GM23338 (cell line): ENCODE measurements at places on chromosomes 2 and 18.

GRCh38 chr2:112829961-112830681 lies 6.5 kb downstream of the IL1B start:
- no peak for DNase-seq

- DNase-seq: no peak
These were observed 335.8 kb downstream of the TRIB2 start for GRCh38 chr2:13052547-13052946.

- DNase-seq: peak; percentile 66
These were observed at the start of gene GYPC for GRCh38 chr2:126655500-126656430. TSS of gene GYPC (plus strand) at chr2:126656158. CDS start at chr2:126656264, 106 bp downstream.

GRCh38 chr2:167144179-167144898 lies 256.1 kb downstream of the XIRP2 start:
- DNase-seq: no peak

- no peak for DNase-seq
These were observed 207.7 kb upstream of the COL3A1 start for GRCh38 chr2:188766471-188766856.

DNA sequence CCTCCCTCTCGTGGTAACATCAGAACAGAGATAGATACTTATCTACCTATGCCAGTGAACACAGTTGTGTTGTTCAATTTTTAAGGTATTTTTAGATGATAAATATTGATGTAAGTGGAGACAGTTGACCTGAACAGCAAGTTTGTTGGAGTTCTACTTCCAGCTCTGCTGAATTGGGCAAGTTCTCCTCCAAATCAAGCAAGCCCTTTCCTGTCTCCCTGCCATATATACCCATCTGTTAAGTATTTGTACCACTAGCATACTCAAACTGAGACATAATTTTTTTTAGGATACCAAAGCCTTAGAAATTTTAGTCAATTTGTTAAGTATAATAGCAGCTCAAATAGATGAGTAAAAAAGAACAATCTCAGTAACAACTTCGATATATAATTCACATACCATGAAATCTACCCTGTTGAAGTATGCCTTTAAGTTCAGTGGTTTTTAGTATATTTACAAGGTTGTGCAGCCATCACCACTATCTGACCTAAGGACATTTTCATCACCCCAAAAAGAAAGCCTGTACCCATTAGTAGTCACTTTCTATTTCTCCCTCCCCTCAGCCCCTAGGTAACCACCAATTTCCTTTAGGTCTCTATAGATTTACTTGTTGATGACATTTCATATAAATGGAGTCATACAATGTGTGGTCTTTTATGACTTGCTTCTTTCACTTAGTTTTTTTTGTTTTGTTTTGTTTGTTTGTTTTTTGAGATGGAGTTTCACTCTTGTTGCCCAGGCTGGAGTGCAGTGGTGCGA lies 61.8 kb downstream of the COX7A2L start:
- no peak for DNase-seq

DNA sequence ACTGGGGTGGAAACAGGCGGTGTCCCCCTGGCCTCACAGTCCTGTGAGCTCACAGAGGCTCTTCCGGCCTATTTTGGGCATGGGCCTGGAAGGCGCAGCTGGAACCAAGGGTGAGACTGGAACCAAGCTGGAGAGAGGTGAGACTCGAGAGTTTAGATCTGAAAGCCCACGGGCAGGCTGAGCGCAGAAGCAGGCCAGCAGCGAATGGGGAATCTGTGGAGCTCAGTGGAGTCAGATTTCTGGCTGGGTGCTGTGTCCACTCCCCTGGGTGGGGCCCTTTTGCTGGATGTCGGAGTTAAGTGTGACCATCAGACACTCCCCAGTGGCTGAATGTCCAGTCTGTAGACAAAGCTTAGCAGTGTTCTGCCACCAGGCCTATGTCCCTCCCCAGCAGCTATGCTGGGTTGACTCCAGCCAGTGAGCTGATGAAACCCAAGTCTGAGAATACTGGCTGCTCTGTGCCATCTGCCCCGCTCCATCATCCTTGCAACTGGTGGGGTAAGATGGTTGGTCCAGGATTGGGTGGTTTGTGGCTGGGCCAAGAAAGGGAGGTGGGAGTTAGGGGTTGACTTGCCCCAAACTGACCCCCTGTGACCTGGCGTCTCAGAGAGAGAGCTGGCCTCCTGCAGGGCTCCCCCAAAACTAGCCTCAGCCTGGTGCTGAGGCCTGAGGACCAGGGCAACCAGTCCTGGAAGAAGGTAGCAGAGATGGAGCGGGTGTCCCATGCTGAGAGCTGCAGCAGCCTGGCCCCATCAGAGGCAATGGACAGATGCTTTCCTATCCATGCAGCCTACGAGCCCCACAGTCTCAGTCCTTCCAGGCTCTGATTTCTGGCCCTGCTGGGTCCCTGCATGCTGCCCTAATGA lies 34.4 kb downstream of the CYP26B1 start:
- no peak for DNase-seq

DNA sequence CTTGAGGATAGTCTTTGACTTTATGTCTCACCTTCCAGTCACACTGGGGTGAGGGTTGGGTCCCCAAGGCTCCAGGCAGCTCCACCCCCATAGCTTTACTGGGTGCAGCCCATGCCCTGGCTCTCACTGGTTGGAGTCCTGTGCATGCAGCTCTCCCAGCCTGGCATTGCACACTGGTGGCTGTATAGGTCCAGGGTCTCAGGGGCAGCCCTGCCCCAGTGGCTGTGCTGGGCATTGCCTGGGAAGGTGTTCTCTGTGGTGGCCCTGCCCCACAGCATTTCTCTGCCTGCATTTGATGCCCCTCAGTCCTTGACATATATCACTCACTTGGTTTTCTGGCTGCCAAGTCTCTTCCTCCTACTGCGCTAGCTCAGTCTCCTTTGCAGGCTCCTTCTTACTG lies 21.2 kb downstream of the MPHOSPH10 start:
- DNase-seq: no peak

GRCh38 chr2:239790721-239791120 lies 234.4 kb downstream of the NDUFA10 start:
- no peak for DNase-seq

- DNase-seq: no peak
These were observed 50.4 kb downstream of the CCDC93 start for GRCh38 chr2:117963446-117963845.

DNA sequence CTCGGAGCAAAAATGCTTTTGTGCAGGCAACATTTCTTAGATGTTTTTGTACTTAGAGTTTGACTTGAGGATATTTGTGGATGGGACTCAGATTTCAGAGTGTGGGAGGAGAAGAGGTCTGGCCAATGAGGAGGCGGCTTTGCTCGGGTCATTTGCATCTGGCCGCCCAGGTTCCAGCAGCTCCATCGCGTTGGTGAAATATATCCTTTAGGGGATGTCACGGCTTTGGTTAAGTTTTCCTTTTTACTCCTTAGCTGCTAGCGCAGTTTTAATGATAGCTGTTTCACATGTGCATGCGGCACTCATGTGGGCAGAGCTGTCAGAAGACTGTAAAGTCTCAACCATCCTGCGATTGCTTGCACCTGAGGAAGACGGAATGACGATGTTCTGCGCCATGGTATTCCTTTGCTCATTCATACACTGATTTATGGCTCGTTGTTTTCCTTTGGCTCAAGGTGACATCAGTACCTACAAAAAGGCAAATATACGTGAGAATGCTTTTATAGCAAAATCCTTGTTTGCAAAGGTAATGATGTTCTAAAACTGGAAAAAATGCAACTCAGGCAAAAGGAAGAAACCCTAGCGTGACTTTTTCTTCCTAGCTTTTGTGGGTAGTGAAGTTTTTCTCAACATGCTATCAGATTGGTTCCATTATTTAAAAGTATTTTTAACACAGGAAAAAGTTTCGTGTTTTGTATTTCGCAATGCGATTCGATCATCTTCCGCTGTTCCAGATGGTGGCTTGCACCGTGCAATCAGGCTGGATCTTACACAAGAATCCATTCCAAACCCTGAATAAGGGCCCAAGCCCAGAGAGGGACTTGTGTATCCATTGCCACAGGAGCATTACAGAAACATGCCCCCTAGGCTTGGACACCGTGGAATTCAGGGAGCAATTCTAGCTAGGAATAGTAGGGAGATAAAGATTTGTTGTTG lies 70.5 kb upstream of the ZNF516 start:
- DNase-seq: peak; percentile 89

GRCh38 chr2:213185147-213185822 lies 33.9 kb upstream of the IKZF2 start:
- no peak for DNase-seq

- peak; percentile 35 for DNase-seq
These were observed 459.0 kb downstream of the BCL11A start for GRCh38 chr2:60094450-60094929.

GRCh38 chr18:24228667-24229041 lies 89.8 kb downstream of the CABYR start:
- no peak for DNase-seq

DNA sequence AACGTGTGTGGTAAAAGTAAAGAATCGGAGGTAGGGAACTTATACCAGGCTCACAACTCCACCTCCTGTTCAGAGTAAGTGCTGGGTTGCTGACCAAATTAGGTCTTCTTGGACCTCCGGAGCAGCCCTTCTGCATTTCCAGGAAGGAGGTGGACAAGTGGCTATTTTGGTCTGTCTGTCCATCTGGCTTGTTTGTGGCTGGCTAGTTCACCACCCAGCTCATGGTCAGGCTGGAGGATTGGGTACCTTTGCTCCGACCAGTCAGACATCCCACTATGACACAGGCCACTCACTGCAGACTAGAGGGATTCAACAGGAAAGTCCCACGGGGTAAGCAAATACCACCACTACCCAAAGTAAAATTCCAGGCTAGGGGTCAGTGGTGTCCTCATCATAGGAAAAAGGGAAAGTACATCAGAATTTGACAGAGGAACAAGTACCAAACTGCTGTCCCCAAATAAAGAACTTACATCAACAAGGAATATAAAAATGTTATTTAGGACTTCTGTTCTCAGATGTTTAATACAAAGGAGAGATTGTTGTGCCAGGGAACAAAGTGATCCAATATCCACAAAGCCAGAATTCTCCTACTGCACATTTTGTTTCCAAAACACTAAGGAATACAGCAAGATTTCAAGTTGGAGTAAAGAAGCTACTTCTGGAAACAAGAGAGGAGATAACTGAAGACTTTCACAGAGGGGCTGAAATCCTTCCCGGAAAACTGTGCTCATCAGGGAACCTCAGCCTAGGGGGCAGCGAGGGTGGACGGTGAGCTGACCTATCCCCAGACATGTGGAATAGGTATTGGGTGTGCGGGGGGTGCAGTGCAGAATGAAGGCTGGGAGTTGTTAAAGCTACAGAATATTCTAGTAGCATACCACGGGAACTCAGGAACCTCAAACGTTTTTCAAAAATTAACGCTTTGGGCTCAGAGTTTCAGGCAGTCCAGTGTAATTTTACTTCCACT lies 56.9 kb downstream of the BCL2 start:
- no peak for DNase-seq

- peak; percentile 14 for DNase-seq
These were observed 639.7 kb downstream of the TDRD15 start for GRCh38 chr2:21763501-21763900.

GRCh38 chr2:222751238-222751637 lies 79.8 kb downstream of the MOGAT1 start:
- no peak for DNase-seq

DNA sequence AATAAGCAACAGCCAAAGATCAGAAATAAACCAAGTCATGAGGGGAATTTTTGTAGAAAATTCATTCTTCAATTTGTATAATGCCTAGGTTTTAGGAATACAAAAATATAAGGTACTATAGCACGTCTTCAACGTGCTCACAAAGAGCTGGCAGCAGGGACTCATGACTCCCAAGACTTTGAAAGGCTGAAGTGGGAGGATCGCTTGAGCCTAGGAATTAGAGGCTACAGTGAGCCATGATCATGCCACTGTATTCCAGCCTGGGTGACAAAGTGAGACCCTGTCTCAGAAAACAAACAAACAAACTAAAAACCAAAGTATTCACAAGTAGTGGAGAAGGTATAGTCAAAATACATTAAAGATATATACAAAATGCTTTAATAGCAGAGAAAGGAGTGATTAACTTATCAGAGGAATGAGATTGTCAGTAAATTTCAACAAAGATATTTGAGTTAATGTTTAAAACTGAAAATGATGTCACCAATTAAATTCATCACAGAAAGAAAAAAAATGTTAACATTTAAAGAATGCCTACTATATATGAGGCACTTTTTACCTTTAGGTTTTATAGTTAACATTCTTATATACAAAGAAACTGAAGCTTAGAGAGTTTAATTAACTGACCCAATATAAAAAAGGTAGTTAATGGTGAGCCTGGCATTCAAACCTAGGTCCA lies 3.2 kb downstream of the WDR33 start:
- DNase-seq: no peak

DNA sequence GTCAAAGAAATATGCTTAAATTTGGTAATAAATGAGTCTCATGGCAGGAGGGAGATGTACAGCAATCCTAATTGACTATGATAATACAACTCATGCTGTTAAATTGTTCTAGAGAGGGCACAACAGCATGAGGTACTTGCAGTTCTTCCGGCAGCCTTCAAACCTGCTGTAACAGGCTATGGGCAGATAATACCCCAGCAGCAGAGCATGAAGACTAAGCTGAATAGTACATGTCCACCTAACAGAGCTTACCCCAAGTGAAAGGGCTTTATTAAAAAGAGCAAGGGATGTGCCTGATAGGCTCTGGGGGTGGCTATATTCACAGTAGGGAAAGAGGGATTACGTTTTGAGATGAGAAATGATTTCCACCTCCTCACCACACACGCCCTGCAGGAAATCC lies 28.9 kb downstream of the MRO start:
- DNase-seq: no peak

DNA sequence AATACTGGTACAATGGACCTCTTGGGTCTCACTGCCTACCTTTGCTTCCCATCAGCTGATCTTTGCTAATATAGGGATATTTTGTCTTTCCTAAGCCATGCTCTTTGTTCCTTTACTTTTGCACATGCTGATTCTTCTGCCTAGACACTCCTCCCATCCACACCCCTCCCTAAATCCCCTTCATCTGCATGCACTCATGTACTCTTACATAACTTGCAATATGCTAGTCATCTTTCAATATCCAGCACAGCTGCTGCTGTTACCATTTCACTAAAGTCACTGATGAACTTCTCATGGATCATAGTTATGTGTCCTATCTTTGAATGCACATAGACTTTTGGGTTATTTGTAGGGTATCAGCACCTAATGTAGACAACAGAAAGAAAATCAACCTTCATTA lies 18.5 kb upstream of the DTNA start:
- DNase-seq: no peak

GRCh38 chr2:151655663-151656398 lies 78.4 kb downstream of the NEB start:
- no peak for DNase-seq

DNA sequence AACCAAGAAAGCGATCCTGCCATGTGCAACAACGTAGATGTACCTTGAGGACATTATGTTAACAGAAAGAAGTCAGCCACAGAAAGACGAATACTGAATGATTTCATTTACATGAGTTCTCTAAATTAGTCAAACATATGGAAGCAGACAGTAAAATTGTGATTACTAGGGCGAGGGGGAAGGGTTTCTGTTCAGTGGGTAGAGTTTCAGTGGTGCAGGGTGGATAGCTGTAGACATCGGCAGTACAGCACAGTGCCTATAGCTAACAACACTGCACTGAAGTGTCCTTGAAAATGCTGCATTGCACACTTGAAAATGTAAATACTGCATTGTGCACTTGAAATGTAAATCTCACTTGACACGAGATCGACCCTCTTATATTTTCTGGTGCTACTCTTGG lies 275.3 kb downstream of the GALR1 start:
- no peak for DNase-seq

GRCh38 chr2:197209742-197210408 lies 100.7 kb downstream of the ANKRD44 start:
- DNase-seq: no peak
